ENCODE measurements at places on chromosomes 2 and 18.
A peak's percentile ranks its signal among the peaks of the same experiment; 100 is the strongest.

DNA sequence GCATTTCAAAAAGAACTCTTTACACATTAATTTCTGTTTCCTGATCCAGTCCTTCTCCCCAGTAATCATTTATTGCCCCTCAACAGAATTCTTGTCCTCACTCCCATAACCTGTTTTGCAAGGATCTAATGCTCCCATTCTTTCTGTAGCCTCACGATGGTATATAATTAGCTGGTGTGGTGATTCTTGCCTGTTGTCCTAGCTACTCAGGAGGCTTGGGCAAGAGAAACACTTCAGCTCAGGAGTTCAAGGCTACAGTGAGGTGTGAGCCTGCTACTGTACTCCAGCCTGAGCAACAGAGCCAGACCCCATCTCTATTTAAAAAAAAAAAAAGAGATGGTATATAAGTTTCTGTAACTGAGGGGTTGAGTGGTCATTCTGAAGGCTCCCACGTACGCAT lies 7.7 kb upstream of the TRAPPC8 start:
- DNase-seq = no peak

DNA sequence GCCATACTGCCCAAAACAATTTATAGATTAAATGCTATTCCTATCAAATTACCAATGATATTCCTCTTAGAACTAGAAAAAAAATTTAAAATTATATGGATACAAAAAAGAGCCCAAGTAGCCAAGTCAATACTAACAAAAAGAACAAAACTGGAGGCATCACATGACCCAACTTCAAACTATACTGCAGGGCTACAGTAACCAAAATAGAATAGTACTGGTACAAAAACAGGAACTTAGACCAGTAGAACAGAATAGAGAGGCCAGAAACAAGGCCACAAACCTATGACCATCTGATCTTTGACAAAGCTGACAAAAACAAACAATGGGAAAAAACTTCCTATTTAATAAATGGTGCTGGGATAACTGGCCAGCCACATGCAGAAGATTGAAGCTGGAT lies 86.1 kb upstream of the KYNU start:
- DNase-seq = no peak

- DNase-seq = peak; percentile 61
Measured at GRCh38 chr2:207528980-207529329, 807 bp upstream of the CREB1 start.

DNA sequence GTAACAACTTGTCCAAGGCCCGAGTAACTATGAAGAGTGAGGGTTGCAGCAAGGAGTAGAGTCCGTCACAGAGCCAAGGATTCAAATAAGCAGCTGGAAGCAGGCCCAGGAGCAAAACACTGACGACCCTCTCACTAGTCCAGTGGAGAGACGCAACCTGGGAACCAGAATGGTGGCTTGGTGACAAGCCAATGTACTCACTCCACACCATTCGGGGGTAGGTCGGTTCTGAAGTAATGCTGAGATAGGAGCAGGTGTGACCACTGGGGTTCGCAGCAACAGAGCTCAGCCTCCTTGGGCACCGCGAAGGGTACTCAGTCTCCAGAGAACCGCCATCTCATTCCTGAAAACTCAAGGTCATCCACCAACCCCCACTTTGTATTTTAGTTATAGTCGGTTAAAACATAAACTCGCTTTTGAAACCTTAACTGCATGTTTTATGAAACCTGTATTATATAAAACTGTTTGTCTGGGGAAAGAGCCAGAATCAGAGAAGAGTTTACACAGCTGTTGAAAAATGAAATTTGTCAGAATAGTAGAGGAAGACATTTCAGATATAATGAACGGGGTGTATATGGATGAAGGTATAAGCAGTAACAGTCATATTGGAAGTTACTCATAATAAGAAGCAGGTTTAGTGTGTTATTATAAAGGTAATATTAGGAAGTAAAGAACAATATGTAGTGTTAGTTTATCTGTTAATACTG lies 8.6 kb downstream of the ANKRD62 start:
- DNase-seq = no peak

- no peak for DNase-seq
Measured at GRCh38 chr2:227461811-227462461, 10.0 kb upstream of the AGFG1 start.

GRCh38 chr2:184780944-184781343 lies 182.6 kb downstream of the ZNF804A start:
- no peak for DNase-seq

DNA sequence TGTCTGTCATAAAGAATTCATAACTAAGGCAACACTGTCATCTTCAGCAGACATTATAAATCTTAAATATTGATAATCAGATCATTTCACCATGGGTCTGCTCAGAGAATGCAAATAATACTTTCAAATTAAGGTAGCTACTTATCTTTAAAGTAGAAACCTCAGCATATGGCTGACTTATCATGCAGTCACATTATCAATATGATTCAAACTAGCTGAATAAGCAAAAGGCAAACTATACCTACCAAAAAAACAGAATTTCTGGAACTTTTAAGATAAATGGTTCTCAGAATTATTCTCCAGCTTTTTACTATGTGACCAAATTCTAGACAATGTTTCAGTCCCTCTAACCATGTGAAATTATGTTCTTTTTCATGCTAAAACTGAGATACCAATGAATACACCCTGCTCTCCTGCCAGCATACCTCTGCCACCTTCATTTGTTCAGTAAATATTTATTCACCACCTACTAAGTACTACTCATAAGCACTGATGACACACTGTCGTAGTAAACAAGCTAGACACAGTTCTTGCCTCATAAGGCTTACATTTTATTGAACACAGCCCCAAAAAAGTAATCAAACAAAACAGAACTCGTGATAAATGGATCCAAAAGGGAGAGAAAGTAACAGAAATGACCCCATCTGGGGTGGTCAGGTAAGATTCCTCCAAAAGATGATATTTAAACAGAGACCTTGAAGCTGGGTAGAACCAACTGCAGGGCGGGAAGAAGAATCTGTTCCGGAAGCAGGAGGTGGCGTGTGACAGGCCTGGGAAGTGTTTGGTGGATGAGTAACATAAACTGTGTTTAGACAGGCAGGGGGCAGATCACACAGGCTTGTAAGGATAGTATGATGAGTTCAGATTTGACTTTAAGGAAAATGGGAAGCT lies 17.7 kb downstream of the SPIRE1 start:
- no peak for DNase-seq

GRCh38 chr2:29561181-29561580 lies 360.2 kb downstream of the ALK start:
- DNase-seq = no peak

GRCh38 chr2:21361957-21362486 lies 238.3 kb downstream of the TDRD15 start:
- no peak for DNase-seq

DNA sequence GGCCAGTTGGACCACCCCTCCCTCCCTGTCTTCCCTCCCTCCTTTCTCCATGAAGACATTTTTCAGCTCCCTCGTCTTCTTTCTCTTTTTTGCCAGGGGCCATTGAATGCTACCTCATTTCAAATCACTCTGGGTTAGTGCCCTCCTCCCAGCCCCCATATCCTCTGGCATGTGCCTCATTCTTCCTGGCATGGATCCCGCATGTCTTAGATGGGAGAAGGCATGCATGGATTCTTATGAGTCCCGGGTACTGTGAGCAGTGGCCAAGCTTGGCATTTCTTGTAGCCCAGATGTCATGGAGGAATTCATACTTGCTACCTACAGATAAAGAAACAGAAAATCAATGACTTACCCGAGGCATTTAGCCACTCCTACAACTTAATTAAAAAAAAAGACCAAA lies 9.0 kb upstream of the HAAO start:
- DNase-seq = no peak

DNA sequence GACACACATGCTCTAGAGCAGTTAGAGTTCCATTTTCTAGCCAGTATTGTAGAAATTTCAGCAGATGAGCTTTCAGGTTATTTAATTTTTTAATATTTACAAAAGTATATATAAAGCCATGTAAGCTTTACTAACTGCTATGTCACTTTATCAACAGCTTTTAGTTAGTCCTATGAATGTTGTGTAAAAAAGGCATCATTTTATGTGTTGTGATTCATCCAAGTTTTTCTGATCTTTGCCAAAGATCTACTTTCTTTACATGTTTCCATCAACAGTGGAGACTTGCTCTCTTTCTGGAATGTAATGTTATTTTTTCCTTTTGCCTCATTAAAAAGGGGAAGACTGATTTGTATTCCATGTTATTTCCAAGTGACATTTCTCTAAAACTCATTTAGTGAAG lies 125.2 kb upstream of the TFPI start:
- no peak for DNase-seq

- no peak for DNase-seq
Measured at GRCh38 chr2:59032499-59032898, 791.4 kb upstream of the FANCL start.

DNA sequence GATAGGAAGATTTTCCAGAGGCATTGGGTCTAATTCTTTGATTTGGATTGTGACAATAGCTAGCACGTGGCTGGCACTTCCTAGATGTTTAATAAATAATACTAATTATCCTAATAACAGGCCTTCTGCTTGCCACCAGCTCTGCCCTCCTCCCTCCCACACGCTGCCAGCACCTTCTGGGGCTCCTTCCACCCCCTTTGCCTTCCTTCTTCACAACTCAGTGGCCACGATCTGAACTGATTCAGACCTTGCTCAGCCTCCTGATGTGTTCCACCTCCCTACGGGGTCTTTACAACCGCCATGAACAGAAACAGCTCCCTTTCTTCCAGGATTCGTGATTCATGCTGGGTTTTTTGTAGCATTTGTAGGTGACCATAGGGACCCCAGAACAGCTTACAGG lies 310.3 kb upstream of the HS6ST1 start:
- no peak for DNase-seq

GRCh38 chr2:9836517-9836916 lies 6.8 kb upstream of the TAF1B start:
- no peak for DNase-seq

GRCh38 chr2:213121690-213122089 lies 29.7 kb downstream of the IKZF2 start:
- no peak for DNase-seq

Data from DND-41 (cell line).